Right hindlimb (tissue), 1 donor: ENCODE measurements at places on chromosomes 1 and 21.

DNA sequence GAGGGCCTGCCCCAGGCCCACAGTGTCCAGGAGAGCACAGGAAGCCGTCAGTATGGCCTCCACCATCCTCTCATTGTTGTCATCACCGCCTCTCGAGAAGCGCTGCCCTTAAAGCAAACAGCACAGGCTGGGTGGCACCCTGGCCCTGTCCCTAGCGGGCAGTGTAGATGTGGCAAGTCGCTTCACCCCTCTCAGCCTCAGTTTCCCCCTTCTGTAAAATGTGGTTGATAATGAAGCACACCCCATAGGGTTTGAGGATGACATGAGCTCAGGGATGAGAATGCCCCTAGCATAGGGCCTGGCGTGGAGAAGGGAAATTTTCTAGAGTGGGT lies 13.4 kb downstream of the PLA2G2F start:
- DNase-seq: no peak

GRCh38 chr1:87436534-87436933 lies 107.9 kb downstream of the LMO4 start:
- DNase-seq: no peak

GRCh38 chr1:229447809-229448252 lies 13.9 kb upstream of the ACTA1 start:
- no peak for DNase-seq

- DNase-seq: no peak
These were observed 959 bp downstream of the PADI6 start for GRCh38 chr1:17372955-17373354.

DNA sequence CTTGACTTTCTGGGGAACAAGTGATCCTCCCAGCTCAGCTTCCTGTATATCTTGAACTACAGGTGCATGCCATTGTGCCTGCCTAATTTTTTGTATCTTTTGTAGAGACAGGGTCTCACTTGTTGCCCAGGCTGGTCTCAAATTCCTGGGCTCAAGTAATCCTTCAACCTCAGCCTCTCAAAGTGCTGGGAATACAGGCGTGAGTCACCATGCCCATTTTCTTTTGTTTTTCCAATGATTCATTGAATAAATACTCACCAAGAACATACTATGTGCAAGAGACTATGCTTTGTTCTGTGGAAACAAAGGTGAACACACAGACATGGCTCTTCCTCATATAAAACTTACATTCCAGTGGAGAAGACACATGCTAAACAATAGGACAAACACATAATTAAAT lies 407.8 kb upstream of the DAB1 start:
- no peak for DNase-seq

DNA sequence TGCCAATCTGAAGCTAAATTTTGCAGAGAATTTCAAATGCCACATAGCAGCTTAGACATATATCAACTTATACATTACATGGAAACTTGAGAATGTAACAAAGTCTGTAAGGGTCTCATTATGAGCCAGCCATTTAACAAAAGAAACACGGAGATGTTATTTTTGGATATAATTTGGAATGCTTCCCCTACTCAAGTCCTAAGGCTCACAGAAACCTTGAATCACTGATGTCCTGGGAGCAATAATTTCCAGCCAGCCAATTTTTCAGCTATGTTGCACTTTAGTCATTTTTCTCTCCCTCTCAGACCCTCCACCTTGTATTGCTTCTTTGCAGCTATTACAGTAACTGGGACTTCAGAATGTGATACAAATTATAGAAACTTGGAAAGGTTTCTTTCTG lies 56.9 kb downstream of the EIF2B3 start:
- peak; percentile 56 for DNase-seq

- peak; percentile 74 for DNase-seq
These were observed 85.9 kb upstream of the ADAM30 start for GRCh38 chr1:119981986-119982815.

- DNase-seq: no peak
These were observed 73.2 kb downstream of the NKAIN1 start for GRCh38 chr1:31166462-31166861.

DNA sequence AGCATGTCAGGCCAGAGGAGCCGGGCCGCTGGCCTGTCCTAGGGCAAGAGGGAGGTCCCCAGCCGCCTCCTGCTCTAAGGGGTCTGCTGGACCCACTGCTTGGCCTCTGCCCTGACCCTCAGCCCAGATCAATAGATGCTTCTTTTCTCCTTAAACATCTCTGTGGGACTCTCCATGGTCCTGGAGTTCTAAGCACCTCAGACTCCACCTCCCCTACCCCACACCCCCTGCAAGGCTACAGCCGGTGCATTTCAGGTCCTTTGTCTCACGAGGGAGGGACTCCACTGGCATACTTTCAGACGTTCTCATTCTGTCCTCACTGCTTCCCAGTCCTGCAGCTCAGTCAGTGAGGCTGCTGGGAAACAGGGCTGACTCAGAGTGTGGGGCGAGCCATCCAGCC lies 11.0 kb downstream of the CNTN2 start:
- DNase-seq: no peak

- DNase-seq: no peak
These were observed 1539.6 kb downstream of the BRINP3 start for GRCh38 chr1:188937965-188938551.

DNA sequence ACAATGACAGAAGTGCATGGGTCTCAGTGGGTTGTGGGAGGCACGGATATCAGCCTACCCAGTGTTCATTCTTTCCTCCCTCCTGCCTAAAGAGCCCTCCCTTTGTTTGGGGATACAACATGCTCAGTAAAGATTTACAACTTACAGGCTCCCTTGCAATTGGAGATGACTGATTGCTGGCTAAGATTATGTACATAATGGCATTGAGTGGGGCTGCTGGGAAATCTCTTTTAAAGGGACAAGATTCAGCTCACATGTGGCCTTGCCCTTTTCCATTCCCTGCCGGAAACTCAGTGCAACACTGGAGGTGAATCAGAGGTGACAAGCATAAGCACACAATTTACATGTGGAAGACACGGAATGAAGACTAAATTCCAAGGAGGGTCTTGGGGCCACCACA lies 83.7 kb upstream of the CHRM3 start:
- no peak for DNase-seq

DNA sequence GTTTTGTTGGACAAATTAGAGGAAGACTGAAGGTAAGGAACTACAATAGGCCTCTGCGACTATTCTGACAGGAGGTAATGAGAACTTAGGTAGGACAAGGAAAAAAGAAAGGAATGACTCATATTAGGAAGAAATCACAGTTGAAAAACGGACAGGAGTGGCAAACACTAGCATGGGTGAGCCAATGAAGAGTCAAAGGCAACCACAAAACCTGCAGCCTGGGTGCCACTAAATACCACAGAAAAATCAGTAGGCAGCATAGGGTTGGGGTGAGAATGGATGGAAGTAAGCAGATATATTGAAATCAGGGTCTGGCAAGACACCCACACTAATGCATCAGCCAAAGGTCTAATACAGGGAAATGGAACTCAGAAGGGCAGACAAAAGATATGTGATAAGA lies 10.0 kb downstream of the RBM34 start:
- no peak for DNase-seq

- no peak for DNase-seq
These were observed 2204.3 kb downstream of the MRPL39 start for GRCh38 chr21:23402929-23403520.
